ENCODE measurements at places on chromosomes 16 and 17.

GRCh38 chr16:5314377-5314776, 216.8 kb upstream of the EEF2KMT start:
- no peak for DNase-seq

DNA sequence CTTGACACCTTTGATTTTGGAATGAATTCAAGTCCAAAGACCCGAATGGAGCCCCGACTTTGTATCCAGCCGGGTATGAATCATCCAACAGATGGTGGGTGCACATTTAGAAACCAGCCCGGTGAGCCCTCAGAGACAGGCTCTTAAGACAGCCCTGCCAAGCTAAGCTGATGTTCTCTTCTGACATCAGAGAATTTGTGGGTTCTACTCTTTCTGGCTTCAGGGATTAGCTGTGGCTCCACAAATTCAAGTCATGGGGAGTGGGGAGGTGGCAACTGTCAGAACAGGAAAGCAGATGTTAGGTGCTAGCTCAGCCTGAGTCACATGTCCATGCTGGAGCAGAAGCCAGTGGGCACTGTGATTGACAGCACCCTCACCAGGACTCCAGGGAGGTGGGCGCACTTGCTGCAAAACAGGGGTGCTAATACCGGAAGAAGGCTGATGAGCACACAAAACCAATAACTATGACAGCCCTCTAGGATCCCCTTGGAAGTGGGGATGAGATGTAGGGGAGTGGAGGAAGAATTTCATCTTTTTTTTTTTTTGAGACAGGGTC, 31.4 kb upstream of the XYLT2 start:
- DNase-seq: no peak

- DNase-seq: no peak
Observed at GRCh38 chr17:44312396-44313104, 4.1 kb downstream of the RUNDC3A start.

DNA sequence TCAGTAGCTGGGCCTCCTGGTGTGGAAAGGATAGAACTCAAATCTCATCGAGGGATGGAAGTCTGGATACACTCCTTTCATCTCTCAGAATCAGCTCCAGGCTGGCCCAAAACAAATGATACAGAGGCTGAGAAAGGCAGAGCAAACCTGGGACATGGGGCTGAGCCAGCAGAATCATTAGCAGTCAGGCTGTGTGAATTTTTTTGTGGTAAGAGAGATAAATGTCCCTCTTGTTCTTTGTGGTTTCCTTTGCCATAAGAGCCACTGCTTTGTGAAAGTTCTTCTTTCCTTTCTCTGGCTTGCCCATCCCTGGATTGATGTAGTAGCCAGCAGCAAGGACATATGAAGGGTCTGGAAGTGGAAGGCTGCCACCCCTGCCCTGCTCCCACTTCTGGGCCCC, 146.2 kb downstream of the CDH13 start:
- DNase-seq: no peak

- DNase-seq: no peak
Observed at GRCh38 chr16:8763899-8764298, 33.5 kb downstream of the TMEM186 start.

DNA sequence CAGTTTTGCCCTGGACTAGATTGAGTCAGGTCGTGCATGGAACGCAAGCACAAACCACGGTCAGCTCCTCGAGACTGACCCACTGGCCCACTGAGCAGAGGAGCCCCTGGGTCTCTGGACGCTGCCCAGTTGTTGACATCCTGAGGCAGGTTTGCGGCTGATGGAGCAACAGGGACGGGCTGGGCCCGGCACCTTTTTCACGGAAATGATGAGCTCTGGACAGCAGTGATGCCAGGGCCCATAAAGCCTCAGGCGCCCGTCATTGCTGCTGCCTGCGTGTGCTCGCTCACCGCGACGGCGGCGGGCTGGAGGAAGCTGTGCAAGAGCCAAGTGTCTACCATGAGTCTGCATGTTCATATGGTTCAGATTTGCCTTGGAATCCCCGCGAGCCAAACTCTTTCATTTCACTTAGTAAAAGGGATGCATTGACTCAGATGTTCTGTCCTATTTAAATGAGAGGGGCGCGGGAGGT, 30.8 kb upstream of the CRISPLD2 start:
- DNase-seq: no peak

GRCh38 chr17:58577696-58578095, 63.3 kb upstream of the MTMR4 start:
- peak; percentile 33 for DNase-seq

DNA sequence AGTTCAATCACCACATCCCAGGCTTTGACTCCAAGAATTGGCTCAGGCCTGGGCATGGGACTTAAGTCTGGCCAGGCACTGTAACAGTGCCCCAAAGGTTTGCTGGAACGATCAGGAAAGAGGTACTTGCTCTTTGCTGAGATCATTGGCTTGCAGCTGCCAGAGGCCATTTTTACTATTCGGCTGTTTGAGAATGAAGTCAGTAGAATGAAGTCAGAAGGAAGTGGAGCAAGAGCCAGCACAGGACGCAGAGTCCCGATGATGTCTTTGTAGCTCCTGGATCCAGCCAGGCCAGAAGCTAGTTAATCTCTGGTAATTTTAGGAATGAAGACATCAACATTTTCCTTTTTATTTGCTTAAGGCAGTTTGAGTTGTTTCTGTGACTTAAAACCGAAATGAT, 195.5 kb downstream of the RAB11FIP4 start:
- DNase-seq: no peak

- no peak for DNase-seq
Observed at GRCh38 chr16:73279451-73279850, 231.5 kb upstream of the ZFHX3 start.

- DNase-seq: no peak
Observed at GRCh38 chr16:84924331-84925091, 86.8 kb downstream of the ZDHHC7 start.

DNA sequence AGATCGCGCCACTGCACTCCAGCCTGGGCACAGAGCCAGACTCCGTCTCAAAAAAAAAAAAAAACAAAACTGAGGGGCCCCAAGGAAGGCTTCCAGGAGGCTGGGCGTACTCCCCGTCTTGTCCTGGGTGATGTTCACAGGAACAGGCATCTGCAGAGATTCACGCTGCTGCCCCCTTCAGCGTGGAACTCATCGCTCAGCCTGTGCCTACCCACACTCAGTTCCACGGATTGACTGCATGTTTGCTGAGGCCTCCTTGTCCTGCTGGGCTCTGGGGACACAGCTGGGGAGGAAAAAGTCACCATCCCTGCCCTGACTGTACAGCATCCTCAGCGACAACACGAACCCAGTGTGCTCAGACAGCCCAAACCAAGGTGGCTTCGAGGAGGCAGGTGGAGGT, 12.9 kb upstream of the OSGIN1 start:
- no peak for DNase-seq

DNA sequence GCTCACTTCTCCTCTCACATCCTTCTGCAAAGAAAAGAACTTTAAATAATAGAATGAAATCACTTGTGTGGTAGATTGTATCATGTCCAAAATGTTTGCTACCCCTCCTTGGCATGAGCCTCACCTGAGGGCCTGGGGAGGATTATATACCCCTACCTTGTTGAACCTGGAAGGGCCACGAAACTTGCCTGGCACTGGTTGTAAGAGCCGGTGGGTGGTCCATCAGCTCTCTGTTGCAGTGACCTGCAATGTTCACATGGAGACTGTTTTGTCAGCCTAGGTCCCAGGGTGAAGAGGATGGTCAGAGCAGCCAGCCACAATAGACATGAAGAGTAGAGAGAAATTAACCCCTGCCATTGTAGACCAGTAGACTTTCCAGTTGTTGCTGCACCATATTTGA, 10.2 kb downstream of the RSAD1 start:
- DNase-seq: no peak

- no peak for DNase-seq
Observed at GRCh38 chr17:39015546-39015935, 48.3 kb upstream of the FBXO47 start.

DNA sequence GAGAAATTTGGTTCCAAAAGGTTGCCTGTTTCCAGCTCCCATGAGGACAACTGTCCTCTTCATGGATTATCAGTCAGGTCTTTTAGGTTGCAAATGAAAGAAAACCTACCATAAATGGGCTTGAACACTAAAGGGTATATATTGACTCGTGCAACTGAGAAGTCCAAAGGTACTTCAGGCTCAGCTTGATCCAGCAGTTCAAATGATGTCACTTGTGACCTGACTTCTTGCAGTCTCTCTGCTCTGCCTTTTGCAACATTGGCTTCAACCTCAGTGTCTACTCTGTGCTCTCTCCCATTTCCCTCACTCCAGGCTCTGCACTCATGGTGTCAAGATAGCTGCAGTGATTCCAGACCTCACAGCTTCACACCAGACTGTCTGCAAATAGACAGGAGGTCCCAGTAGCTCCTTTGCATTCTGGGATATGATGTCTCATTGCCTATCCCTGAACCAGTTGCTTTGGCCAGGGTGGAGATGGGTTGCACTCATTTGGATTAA, 5.5 kb upstream of the CALB2 start:
- DNase-seq: no peak

- DNase-seq: no peak
Observed at GRCh38 chr17:6575596-6575988, 19.2 kb upstream of the PITPNM3 start.

DNA sequence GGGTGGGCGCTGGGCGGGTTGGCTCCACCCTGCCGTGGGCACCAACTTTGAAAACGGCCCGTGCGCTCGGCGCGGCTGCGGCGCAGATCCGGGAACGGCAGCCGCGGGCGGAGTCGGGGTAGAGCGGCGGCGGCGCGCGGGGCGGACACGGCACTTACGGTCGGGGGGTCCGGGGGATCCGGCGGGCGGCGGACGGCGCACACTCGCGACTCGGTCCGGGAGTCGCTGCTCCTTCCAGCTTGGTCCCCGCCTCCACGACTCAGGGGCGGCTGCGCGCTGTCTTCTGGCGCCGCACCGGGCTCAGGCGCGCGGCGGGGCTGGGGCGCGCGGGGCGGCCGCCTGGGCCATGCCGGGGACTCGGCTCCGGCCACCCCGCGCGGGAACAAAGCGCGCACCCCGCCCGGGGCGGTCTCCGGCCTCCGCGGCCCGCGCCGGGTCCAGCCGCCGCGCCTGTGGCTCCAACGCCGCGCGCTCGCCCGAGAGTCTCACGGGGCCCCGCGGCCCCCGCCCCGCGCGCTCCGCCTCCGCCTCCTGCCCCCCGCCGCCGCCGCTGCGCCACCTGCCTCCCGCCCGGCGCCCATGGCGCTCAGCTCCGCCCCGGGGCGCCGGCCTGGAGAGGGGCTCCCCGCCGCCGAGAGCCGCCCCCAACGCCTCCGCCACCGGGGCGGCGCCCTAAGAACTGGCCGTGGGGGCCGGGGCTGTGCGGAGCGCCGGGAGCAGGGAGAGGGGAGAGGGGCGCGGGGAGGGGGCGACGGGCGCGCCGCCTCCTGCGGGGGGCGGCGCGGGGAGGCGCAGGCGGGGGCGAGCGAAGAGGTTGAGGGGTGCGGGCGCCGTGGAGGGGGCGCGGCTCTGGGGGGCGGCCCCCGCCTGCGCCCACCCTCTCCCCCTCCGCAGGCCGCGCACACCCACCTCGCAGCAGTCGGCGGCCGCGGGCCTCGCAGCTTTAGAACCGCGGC, 35.9 kb downstream of the CBFA2T3 start:
- no peak for DNase-seq

- DNase-seq: no peak
Observed at GRCh38 chr17:36017799-36018198, at the start of gene CCL23. TSS of gene CCL23 (minus strand) at chr17:36017972. CDS start at chr17:36017897, 75 bp downstream.

GRCh38 chr17:7491583-7491982, 7.4 kb downstream of the POLR2A start:
- DNase-seq: no peak

DNA sequence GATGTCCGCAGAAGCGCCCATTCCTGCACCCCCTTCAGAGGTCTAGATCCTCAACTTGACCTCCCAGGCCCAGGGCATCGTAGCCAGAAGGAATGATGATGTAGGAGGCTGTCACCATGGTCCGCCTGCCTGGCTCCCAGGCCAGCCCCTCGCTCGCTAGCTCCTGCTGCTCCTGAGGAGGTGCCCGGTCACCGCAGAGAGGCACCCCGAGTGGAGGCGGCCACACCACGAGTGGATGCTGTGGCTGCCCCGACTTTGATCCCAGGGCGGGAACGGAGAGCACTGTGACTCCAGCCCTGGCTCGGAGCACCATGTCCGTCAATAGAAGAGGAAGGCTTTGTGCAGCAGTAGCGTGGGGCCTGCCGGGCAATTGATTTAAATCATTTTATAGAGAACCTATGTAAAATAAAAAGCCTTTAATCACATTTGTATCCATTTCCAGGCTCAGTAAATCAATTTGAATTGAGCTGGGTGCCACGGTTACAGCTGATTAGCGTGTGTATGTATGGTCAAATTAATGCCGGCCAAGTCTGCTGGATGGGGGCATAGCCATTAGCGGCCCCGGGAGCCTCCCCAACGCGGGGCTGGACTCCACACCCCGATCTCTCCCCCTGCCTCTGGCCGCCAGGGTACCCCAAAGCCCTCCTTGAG, 122.6 kb upstream of the GSE1 start:
- DNase-seq: no peak

DNA sequence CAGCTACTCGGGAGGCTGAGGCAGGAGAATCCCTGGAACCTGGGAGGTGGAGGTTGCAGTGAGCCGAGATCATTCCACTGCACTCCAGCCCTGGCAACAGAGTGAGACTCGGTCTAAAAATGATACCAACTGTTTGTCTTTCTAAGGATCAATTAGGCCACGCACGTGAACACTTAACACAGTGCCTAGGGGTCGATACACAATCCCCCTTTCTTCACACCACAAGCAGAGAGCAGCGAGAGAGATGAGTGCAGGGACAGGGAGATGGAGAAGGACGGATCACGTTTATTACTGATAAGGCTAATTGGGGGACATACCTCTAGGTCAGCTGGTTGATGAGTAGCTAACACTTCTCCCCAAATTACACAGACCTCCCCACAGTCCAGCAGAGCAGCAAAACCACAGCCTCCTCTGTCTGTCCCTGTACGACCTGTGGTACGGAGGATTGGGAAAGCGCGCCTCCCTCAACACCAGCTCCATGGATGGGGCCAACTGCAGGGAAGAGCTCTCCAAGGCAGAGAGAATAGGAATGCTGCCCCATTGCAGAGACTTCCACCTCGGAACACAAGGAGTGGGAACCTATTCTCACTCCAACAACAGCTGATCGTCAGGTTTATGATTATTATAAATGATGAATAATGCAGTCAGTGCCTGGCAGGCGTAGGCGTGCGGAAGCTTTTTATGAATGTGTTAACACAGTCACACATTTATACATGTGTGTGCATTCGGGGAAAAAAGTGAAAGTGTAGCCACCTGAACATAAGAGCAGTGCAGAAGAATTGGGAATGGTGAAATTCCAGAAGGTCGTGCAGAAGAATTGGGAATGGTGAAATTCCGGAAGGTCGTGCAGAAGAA, 155.1 kb downstream of the C16orf95 start:
- DNase-seq: no peak

DNA sequence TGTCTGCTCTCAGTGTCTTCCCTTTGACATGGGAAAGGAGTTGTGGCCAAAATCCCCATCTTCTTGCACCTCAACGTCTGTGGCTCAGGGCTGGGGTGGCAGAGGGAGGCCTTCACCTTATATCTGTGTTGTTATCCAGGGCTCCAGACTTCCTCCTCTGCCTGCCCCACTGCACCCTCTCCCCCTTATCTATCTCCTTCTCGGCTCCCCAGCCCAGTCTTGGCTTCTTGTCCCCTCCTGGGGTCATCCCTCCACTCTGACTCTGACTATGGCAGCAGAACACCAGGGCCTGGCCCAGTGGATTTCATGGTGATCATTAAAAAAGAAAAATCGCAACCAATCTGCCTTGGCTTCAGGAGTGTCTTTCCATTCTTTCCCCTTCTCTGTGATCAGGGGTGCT, 918 bp upstream of the MRM1 start:
- no peak for DNase-seq

- DNase-seq: no peak
Observed at GRCh38 chr16:89173174-89173921, 1.8 kb downstream of the CDH15 start.

- no peak for DNase-seq
Observed at GRCh38 chr17:73089322-73090317, 2.9 kb downstream of the SLC39A11 start.

All from brain microvascular endothelial cell (primary cell).